Occipital lobe (tissue), 3 donors: ENCODE measurements at places on chromosomes 4 and X.

- no peak for DNase-seq
Measured at GRCh38 chr4:95693594-95693993, 144.8 kb upstream of the UNC5C start.

DNA sequence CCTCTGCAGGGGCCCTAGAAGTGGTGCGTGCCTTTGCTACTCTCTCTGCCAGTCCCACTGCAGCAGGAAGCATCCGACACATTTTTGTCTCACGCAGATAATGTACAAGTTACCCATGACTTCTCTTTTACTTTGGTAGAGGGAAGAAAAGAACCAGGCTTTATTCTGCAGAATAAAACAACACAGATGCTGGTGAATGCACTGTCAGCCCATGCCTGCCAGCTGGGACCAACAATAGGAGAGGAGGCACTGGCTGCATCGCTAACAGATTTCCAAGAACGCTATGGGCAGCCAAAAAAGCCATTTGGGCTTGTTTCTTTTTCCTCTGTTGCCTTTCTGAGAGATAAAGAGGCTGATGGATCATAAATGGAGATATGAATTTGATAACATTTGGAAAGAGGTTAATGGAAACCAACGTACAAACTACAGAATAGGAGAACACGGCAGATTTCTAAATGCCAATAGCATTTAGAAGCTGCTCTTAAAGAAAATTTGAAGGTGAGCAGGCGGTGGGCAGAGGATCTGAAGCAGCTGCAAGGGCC is 47.5 kb upstream of the IGFBP7 start:
- peak; percentile 6 for DNase-seq

DNA sequence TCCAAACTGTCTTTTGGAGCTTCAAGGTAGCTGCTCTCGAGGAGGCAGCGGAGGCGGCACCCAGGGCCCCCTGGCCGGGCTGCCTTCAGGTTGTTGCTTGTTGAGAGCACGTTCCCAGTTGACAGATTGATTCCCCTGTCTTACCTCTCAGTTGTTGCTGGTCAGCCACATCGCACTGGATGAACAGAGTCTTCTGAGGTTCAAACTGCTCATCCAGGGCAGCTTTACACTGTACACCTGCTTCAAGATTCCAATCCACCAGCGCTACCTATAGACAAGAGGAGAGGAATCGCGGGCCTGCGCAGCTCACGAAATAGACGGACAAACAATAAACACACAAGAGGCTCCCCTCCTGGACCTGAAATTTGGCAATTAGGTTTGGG is 497 bp downstream of the HPGD start:
- DNase-seq, result no peak

- no peak for DNase-seq
Measured at GRCh38 chr4:23887989-23888388, 1.9 kb downstream of the PPARGC1A start.

- DNase-seq, result no peak
Measured at GRCh38 chrX:14591976-14592375, 62.6 kb downstream of the GLRA2 start.

GRCh38 chr4:907691-908425 is 24.3 kb downstream of the GAK start:
- DNase-seq, result no peak

DNA sequence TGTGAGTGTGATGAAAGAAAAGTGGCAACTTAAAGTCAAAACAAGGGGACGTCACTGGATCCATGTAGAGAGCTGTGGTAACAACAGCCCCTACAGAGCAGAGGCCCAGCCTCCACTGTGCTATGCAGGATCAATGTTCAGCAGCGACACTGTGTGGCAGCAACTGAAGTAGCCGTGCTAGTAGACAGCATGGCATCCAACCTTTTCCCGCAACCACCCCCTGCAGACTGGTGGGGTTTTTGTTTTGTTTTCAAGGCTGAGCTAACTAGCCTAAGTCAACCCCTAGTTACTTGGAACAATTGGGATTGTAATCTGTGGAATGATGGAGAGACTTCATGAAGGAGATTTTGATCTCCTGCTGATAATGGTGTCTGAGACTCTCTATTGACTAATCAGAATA is 44.4 kb upstream of the PPARGC1A start:
- no peak for DNase-seq

- no peak for DNase-seq
Measured at GRCh38 chrX:24692305-24692704, 1.4 kb upstream of the POLA1 start.

DNA sequence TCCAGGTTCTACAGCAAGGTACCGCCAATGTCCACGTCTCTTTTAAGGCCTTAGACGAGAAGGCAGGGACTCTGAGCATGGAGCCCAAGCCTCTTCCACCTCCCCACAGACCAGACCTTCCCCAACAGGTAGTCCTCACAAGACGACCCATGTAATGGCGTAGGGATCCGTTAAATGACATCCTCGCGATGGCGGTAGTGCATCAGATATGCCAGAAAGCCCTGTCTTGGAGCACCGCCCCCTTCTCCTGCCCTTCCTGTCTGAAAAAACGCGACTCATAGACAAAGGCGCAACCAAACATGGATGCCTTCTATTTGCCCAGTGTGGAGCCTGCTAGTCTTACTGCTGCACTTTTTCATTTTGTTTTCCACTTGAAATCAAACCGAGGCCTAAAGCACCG is 185.4 kb downstream of the OR13H1 start:
- DNase-seq, result no peak

- no peak for DNase-seq
Measured at GRCh38 chr4:2537011-2537830, 774 bp downstream of the FAM193A start.

DNA sequence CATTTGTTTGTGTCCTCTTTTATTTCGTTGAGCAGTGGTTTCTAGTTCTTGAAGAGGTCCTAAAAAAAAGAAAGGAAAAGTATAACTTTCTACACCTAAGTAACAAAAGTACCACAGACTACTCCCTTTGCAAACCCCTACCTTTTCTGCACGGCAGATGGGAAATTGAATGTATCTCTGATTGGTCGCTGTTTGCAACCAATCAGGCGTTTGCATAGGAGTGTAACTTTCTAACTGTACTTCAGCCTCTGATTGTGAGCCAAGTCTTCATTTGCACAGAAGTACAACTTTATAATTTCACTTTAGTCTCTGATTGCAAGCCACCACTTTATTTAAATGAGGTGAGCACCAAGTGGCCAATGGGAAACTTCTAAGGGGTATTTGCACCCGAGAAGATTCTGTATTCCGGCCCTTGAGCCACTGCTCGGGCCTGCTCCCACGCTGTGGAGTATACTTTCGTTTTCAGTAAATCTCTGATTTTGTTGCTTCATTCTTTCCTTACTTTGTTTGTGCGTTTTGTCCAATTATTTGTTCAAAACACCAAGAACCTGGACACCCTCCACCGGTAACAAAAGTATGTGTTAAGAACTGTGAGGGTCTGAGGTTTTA is 40.3 kb upstream of the FHL1 start:
- no peak for DNase-seq

- no peak for DNase-seq
Measured at GRCh38 chr4:126479709-126480108, 1153.0 kb upstream of the INTU start.

GRCh38 chrX:119442286-119442685 is 26.0 kb upstream of the SLC25A5 start:
- DNase-seq, result no peak

GRCh38 chrX:13014111-13015096 is 30.0 kb downstream of the FAM9C start:
- DNase-seq, result no peak

DNA sequence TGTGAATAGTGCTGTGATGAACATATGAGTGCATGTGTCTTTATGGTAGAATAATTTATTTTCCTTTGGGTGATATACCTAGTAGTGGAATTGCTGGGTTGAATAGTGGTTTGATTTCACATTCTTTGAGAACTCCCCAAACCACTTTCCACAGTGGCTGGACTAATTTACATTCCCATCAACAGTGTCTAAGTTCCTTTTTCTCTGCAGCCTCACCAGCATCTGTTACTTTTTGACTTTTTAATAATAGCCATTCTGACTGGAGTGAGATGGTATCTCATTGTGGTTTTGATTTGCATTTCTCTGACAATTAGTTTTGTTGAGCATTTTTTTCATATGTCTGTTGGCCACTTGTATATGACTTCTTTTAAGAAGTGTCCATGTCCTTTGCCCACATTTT is 29.1 kb downstream of the JADE3 start:
- DNase-seq, result no peak

- no peak for DNase-seq
Measured at GRCh38 chr4:187665086-187665485, 330.5 kb upstream of the ZFP42 start.

GRCh38 chr4:3676196-3676595 is 90.0 kb upstream of the ADRA2C start:
- DNase-seq, result no peak

DNA sequence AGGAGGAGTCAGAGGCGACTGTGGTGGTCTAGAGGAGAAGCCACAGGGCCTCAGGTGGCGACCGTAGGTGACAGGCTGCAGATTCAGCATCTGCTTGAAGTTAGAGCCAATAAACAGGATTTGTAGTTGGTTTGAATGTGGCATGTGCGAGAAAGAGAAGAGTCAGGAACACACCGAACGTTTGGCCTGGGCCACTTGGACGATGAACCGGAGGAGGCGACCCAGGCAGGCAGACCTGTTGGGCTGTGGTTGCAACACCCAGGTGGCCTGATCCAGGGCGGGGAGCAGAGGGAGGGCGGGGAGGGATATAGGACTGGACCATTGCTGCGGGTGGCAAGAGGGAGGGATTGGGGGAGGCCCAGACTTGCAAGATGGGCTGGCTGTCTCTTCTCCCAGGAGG is 10.0 kb upstream of the PSAPL1 start:
- DNase-seq, result no peak

DNA sequence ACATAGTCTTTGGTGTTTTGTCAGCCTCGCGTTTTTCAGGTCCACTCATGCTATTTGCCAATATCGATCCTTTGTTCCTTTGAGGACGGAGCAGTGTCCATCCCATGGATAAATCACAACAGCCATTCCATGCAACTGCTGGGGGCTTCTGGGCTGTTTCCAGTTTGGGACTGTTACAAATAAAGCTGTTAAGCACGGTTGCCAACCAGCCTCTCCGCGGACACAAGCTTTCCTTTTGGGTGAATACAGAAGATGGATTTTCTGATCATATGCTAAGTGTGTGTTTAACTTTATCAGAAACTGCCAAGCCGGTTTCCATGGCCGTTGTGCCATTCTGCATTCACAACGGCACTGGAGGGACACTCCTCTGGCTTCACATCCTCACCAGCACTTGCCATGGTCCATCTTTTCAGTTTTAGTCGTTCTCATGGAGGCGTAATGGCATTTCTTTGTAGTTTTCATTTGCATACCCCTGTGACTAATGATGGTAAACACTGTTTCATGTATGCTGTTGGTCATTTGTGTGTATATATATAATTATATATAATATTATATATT is 67.8 kb downstream of the ABLIM2 start:
- DNase-seq, result no peak

DNA sequence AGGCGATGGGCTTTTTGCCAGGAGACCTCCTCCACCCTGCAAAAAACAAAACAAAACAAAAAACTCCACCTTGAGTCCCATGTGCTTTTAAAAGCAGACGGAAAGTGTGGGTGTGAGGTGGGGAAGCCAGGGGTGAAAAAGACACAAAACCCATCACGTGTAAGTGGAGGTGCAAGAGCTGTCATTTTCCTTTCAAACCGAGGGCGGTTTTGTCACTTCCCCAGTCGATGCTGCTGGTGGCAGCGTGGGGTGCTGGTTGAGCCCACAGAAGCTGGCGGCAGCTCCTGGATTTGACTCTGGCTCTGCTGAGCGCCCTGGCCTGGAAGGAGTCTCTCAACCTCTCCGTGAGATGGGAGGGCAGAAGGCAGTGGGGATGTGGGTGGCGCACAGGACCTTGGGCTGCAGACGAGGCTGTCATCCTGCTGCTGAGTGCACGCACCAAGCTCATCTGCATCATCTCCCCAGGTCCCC is 110.0 kb downstream of the PSAPL1 start:
- no peak for DNase-seq

GRCh38 chr4:6115342-6115741 is 85.0 kb downstream of the JAKMIP1 start:
- no peak for DNase-seq

- DNase-seq, result no peak
Measured at GRCh38 chrX:1841746-1842145, 226.9 kb downstream of the ASMT start.

GRCh38 chr4:133058701-133059100 is 90.4 kb upstream of the PCDH10 start:
- no peak for DNase-seq

GRCh38 chr4:152304220-152304619 is 231.7 kb downstream of the FBXW7 start:
- no peak for DNase-seq

DNA sequence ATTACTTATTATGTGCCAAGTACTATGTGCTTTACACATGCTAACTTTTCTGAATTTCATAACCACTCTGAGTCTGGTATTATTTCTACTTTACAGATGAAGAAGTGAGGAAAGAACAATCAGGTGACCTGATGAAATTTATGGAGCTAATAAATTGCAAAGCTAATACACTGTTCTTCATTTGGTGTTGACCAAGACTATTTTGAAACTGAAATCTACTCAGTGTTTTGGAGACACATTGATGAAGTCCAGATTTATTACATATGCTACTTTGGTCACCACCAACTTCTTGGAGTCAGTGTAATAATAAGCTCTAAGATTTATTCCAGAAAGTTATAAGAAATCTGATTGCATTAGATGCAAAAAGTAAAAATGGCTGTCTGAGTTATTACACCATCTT is 637.9 kb downstream of the FAT4 start:
- DNase-seq, result no peak

DNA sequence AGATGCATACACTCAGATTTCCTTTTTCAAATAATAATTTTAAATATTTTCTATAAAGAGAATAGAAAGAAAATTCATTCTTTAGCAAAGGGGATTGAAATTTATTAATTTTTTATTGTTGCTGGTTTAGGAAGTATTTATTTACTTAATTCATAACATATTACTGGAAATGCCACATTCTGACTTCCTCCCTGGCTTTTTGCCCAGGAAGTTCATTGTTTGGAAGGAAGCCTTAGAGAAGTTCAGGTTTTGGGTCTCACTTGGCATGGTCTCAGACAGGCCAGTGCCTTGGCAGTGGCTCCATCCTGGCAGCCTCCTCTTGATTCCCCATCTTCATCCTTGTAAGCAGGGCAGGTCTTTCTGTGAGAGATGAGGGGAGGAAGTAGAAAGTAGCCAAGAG is 50.5 kb downstream of the IL15 start:
- DNase-seq, result no peak

GRCh38 chrX:14956813-14957582 is 83.8 kb downstream of the MOSPD2 start:
- DNase-seq, result no peak

DNA sequence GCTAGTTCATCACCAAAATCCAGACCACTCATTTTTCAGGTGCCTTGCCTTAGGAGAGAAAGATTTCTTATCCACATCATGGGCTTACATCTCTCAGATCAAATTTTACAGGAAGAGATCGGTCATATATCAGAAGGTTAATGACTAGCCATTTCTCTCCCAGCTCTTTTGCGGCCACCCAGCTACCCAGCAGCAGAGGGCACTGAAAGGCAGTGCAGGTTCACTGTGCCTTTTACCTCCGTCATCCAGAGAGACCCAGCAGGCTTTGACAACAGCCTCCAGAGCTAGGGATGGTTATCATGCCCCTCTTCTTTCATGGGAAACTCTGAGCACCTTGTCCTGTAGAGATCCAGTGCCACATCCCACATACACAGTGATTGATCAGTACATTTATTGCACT is 384.8 kb downstream of the AFF2 start:
- DNase-seq, result no peak

- no peak for DNase-seq
Measured at GRCh38 chr4:78418406-78418805, 133.2 kb upstream of the ANXA3 start.
